ENCODE measurements at places on chromosomes 7 and 10.

DNA sequence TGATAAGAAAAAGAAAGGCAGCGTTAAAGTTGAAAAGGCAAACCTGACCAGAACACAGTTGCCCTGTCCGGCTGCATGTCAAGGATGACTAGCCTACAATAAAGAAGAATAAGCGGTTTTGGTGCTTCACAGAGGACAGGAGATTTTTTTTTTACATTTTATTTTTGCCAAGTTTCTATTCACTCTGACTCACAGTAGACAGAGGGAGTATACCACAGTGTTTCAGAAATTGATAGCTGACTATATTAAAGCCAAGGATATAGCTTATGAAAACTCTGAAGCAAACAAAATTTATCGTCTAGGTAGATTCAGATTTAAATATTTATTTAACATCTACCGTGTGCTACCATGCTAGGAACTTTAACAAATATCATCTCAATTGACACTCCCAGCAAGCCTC, 16.9 kb upstream of the POLR1F start:
- DNase-seq = no peak

- DNase-seq = no peak
Observed at GRCh38 chr10:72906446-72906845, 12.9 kb downstream of the OIT3 start.

DNA sequence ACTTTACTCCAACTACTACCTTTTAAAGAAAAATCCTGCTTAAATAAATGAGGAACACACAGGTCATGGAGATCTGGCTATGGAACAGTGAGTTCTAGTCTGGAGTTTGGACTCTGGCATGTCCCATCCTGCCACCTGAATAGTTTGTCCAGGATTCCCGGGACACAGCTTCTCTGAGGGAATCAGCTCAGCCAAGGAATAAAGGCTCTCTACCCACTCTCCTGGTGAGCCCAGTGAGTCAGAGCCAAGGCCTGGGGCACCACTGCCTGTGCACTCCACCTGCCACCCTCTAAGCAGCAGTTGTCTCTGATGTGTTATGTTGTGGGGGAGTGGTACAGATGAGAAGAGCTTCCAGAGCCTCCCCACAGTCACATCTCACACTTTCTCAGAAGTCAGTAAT, 113.5 kb downstream of the HTR5A start:
- DNase-seq = no peak

- no peak for DNase-seq
Observed at GRCh38 chr7:130379921-130380860, at the start of gene CPA1. Gene CPA1 (plus strand): TSS chr7:130380494. CDS start chr7:130380521, 27 bp downstream.

GRCh38 chr10:130713731-130714130, 577.5 kb downstream of the GLRX3 start:
- DNase-seq = no peak

DNA sequence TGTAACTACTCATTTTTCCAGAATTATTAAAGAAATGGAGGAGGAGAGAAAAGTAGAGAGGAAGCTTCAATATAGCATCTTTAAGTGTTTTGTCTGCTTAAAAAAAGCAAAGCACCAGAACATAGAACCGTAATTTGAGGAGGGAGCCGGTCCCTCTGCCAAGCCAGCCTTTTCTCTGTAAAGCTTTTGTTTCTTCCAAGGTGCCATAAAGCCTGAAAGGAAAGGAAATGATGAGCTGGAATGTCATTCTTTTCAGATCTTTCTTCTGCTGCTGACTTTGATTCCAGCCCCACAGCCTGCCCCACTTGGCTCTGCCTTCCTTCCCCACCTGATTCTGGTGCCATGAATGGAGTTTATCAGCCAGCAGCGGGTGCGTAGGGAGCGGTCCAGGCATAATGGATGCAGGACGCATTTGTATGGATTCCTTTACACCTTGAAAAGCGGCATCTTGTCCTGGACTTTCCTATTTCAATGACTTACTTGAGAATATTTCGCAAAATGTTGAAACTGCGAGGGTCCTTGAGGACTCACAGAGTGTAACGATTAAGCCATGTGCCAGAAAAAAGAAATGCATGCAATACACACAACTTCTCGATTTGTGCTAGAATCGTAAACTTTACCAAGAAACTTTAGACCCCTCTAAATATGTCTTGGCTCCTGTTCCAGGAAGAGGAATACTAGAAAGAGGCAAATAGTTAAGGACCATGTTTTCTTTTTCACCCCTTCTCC, 569.5 kb upstream of the MGMT start:
- DNase-seq = no peak

DNA sequence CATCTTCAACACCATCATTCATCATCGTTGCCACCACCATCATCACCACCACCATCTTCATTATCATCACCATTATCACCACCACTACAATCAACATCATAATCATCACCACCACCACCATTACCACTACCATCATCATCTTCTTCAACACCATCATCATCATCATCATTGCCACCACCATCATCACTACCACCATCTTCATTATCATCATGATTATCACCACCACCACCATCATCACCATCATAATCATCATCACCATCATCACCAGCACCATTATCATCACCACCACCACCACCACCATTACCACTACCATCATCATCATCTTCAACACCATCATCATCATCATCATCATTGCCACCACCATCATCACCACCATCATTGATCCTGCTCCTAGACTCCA, 112.7 kb downstream of the OAT start:
- DNase-seq = no peak

GRCh38 chr10:3786295-3787015, 1.4 kb upstream of the KLF6 start:
- DNase-seq = no peak

DNA sequence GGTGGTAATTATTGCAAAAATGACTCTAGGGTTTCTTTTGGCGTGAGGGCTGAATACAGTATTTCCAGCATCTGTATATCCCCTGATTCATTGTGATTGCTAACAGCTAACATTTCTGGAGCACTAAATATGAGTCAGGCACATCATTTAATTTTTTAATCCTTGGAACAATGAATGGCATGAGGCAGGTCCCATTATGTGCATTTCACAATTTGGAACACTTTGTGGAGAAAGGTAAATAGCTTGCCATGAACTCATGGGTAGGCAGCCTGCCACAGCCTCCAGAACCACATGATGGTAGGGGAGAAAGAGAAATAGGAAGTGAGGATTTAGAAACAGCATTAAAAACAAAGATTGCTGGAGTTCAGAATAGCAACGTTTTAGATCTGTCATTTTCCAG, 1.7 kb downstream of the NPTX2 start:
- DNase-seq = no peak

- no peak for DNase-seq
Observed at GRCh38 chr7:115232041-115232440, 310.1 kb downstream of the MDFIC start.

GRCh38 chr7:130013241-130013640, 37.9 kb downstream of the ZC3HC1 start:
- DNase-seq = no peak

GRCh38 chr10:86149257-86149656, 217.3 kb downstream of the GRID1 start:
- no peak for DNase-seq

GRCh38 chr10:78211561-78212051, 177.9 kb downstream of the RPS24 start:
- no peak for DNase-seq

DNA sequence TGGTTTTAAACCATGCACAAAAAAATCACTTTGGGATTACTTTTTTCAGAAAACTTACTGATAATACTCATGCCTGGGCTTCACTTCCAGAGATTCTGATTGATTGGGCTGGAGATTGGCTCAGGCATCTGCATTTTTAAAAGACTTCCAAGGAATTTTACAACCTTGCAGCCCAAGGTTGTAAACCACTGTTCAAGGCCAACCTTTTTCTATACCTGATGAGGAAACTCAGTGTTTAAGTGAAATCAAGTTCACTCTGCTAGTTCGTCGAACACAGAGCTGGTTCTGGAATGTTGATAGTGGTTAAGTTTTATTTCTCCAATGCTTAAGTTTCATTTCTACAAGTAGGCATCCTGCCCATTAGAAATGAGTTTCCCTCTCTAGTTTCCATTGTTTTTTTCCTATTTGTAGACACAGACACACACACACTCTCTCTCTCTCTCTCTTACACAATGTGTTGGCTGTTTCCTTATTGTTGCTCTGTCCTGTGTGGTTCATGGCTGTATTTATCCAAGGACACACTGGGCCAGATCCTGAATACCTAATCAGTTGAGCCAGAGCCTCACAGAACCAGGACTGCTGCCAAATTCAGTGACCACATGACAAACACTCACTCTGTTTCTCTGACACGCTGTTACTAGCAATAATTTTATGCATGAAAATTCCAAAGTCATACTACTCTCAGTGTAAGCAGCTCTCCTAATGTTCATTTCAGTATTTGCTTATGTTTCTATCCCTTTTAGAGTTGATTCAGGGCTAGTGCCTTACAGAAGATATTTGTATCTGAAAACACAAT, 3.7 kb upstream of the IFIT1B start:
- DNase-seq = no peak

GRCh38 chr10:43375401-43376020, 4.1 kb downstream of the FXYD4 start:
- no peak for DNase-seq

DNA sequence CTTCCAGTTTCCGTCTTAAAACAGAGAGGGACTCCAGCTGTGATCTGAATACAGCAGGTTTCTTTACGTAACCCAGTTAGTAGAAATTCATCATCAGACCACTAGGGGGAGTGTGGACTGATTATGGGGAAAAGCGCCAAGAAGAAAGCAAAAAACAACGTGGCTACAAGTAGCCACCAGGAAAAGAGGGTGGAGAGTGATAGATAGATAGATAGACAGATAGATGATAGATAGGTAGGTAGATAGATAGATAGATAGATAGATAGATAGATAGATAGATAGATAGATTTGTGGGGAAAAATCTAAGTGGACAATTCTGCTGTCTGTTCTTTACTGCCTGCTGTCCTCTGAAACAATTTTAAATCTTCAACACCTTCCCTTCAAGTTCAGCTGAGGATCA, 12.7 kb upstream of the AKR1B10 start:
- no peak for DNase-seq

DNA sequence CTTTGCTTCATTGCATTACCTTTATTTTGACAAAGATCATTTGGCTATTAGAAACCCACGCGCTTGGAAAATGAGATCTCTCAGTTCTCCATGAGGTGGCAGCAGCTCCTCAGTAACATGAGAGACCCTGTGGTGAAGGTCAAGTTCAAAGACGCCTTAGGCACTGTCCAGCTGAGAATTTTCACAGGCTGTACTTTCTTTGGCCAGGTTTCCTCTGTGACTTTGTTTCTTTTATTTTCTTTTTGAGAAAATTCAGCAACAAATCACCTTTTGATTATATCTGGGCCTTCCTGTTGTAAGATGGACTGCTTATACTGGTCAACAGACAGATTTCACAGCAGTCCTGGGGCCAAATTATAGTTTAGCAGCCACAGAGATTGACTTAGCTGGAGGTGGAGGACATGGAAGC, 54.5 kb downstream of the RAB18 start:
- no peak for DNase-seq

- no peak for DNase-seq
Observed at GRCh38 chr10:69397972-69398371, 18.7 kb downstream of the TACR2 start.

GRCh38 chr7:157406971-157407370, 70.2 kb downstream of the DNAJB6 start:
- DNase-seq = no peak

GRCh38 chr7:129084801-129085551, 30.1 kb upstream of the TNPO3 start:
- DNase-seq = no peak

- no peak for DNase-seq
Observed at GRCh38 chr7:113289140-113289740, 170.9 kb upstream of the SMIM30 start.

DNA sequence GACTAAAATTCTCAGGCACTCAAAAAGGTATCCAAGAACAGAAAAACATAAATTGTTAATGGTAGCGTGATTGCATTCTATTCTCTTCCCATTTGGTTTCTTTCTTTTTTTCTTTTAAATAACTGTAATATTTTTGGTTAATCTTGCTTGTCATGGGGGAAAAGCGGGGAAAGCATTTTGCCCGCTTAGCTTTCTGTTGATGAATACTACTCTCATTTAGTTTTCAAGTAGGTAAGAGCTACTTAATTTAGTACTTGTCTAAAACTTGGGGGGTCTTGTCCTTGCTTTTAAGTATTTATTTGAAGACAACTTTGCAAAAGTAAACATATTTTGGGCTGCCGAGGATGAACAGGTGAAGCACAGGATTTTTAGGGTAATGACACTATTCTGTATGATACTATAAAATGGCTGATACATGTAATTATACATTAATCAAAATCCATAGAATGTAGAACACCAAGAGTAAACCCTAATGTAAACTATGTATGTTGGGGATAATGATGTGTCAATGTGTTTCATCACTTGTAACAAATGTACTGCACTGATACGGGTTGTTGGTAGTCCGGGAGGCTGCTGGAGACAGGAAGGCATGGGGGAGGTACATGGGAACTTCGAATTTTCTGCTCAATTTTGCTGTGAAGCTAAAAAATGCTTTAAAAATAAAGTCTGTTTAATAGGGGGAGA, 1.7 kb downstream of the TES start:
- no peak for DNase-seq

GRCh38 chr10:19209319-19209718, 160.7 kb downstream of the MALRD1 start:
- no peak for DNase-seq

DNA sequence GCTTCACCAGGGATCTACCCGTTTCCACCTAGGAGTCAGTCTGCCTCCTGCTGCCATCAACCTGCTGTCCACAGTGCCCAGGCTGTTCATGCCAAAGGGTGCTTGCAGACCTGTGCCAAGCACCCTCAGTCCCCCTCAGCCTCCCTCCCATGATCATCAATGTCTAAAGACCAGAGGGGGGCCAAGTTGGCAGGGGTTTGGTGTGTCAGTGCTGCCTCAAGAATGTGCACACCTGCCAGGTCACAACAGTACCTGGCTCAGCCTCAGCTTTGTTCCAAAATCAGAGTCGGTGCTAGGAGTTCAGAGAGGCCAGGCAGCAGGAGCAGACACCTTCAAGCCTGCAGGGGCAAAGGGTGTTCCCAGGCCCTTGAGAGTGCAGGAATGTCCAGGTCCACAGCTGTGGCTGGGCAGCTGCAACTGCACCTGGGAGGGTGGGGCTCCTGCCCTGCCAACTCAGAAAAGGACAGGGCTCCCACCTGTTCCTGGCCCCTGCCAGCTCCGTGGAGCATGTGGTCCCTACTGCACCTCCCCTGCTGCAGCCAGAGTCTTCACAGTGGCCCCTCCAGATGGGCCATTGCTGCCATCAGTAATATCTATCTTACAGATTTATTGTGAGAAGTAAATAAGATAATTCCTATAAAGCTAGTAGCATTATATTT, 219.5 kb downstream of the POLR1F start:
- no peak for DNase-seq

DNA sequence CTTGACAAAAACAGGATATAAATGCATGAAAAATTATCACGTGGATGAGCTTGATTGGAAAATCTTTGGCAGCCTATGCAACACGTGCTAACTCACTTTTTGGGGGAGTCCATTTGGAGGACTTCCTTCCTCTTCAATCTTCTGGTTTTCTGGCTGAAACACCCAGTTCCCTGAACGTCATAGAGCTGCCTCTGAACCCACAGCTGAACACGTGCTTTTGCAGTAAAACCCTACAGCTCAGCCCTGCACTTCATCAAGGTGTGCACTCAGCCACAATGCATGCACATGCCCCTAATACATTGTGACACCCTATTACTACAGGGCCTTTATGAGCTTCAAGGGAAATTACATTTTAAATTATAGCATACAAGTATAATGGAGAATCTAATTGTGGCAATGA, 808.7 kb upstream of the AUTS2 start:
- DNase-seq = no peak
